ENCODE measurements at places on chromosomes 1 and 21. TPM values are rescaled to one million over a fixed set of nuclear protein-coding genes. Genes with fewer than 3 reads are reported as not detected.

RGS8 gene
- total RNA-seq = not detected

TBX15 gene
- total RNA-seq = 0.07 TPM

LAMB3 gene
- 5.9 TPM for total RNA-seq

GABPA gene
- 29.7 TPM for total RNA-seq

CAMK1G gene
- 0.43 TPM for total RNA-seq

PLPPR4 gene
- not detected for total RNA-seq

SYDE2 gene
- 4.3 TPM for total RNA-seq

PADI2 gene
- 0.10 TPM for total RNA-seq

GLIS1 gene
- total RNA-seq = not detected

DEPDC1 gene
- total RNA-seq = 18.0 TPM

NEGR1 gene
- not detected for total RNA-seq

All from activated T-cell treated with anti-CD3 and anti-CD28 coated beads, Interleukin-2, amount 50 U/mL, for 72 hours (primary cell).